Neural progenitor cell (in vitro differentiated cells): ENCODE measurements at places on chromosomes 2 and 18. TPM values are rescaled to one million over a fixed set of nuclear protein-coding genes. Genes with fewer than 3 reads are reported as not detected.
A peak's percentile ranks its signal among the peaks of the same experiment; 100 is the strongest.

The DTNB gene
- 27.1 and 31.3 TPM in 2 replicates for total RNA-seq

The TMX3 gene
- total RNA-seq, result 51.2 and 89.6 TPM in 2 replicates

The KCNS3 gene
- total RNA-seq, result 10.0 and 15.0 TPM in 2 replicates

The COL4A4 gene
- total RNA-seq, result 0.60 and 0.62 TPM in 2 replicates

The CDH20 gene
- total RNA-seq, result 1.6 and 1.9 TPM in 2 replicates

The CYTIP gene
- 0.19 and 0.54 TPM in 2 replicates for total RNA-seq

The HYCC2 gene
- 6.8 and 9.1 TPM in 2 replicates for total RNA-seq

The ZSWIM2 gene
- 0.39 TPM in 1 of 2 replicates, not detected in the other for total RNA-seq

GRCh38 chr18:51490860-51491259, 293.4 kb upstream of the MEX3C start:
- no peak for DNase-seq

- no peak for DNase-seq
These were observed 27.1 kb upstream of the OTOS start for GRCh38 chr2:240167588-240167880.

DNA sequence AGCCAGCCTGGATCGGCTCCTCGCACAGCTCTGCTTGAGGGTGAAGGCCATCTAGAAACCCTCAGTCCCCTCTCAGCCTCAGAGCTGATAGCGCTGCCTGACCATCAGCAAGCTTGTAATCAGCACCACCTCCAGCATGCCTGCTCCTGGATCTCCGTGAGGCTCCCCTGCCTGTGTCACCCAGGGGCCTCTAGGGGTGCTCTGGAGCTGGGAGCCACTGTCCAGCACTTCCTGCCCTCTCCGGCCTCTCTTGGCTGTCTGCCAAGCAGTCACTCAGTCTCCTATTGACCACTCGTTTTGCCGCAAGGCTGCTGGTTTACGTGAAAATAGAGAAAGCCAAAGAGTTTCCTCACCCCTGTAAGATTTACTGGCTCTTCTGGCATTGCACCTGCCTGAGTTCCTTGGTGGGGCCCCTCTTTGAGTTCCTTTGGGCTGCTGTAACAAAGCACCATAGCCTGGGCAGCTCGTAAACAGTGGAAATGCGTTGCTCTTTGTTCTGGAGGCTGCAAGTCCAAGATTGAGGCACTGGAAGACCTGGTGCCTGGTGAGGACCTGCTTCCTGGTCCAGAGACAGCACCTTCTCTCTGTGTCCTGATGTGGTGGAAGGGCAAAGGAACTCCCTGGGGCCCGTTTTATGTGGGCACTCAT, 17.9 kb downstream of the CAPN10 start:
- DNase-seq, result peak; percentile 72

- no peak for DNase-seq
These were observed 35.4 kb downstream of the DGKD start for GRCh38 chr2:233389601-233390125.

DNA sequence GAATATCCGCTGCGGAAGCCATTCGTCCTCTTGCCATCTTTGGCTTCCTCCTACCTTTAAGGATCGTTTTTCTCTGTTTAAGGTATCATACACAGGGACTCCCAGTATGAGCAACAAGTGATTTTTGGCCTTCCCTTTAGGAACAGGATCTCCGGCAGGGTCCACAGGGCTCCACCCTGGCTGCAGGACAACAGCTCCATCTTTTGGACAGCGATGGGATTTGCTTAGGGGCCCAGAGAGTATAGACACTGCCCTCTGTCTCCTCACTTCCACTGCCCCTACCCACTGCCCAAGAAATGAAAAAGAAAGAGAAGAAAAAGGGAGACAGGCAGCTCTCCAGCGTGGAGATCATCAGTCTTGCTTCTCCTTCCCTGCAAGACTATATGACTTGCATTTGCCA, 224.5 kb downstream of the UXS1 start:
- peak; percentile 73 for DNase-seq

DNA sequence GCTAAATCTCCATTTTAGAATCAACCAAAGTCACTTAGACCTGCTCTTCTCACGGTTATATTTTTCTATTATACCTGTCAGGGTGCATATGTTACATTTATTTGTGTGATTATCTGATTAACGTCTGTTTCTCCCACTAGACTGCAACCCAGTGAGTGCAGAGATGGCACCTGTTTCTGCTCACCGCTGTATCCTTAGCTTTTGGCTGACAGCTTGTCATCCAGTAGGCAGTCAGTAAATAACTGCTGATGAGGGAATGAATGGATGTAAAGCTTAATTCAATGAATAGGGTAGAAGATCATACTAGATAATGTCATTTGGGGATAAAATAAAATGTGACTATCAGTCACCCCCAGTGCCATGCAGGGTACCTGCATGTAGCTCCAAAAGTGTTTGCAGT, 6.9 kb upstream of the CHRNA1 start:
- no peak for DNase-seq

DNA sequence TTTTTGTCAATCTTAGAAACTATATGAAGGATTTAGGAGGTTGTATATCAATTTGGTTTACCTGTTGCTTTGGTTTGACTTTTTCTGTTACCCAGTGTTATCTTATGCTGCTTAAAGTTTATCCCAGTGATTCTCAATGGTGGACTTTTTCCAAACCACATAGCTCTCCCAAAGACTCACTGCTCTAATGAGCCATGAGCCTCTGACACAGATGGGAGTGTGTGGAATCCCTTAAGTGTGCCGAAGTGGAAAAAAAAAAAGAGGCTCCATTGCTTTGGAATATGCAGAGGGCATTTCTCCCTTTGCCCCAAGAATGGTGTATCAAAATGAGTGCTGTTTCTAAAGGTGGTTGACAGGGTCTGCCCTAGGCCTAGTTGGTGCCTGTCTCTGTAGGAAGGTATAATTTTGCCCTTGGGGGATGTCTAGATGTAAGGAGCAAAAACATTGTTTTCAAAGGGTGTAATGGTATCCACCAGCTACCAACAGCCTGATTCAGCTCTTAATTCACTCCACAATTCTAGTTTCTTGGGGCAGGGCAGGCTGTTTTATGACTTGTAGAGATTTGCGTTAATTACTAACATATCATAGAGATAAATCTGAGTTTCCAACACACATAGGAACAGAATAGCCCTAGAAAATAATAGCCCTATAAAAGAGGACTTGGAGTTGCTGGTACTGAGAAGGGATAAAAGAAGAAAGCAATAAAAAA, 64.3 kb upstream of the CYP26B1 start:
- no peak for DNase-seq

GRCh38 chr2:240219208-240219890, 78.9 kb upstream of the OTOS start:
- no peak for DNase-seq

GRCh38 chr2:109129356-109129920, 433 bp downstream of the SH3RF3 start:
- DNase-seq, result peak; percentile 66

DNA sequence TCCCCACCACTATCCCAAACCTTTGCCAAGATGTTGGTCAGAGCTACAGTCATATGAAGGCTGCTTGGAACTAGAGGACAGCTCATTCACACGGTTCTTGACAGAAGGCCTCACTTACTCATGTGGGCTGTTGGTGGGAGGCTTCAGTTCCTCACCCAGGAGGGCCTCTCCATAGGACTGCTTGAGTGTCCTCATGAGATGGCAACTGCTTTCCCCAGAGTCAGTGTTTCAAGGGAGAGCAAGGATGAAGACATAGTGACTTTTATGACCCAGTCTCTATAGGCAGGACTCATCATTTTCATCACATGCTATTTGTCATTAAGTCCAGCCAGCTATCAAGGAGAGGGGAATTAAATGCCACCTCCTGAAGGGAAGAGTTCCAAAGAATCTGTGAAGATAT, 33.4 kb upstream of the OLA1 start:
- no peak for DNase-seq

GRCh38 chr2:234680688-234681619, 184.1 kb upstream of the ARL4C start:
- no peak for DNase-seq
